ENCODE measurements at places on chromosomes 7 and 10.

GRCh38 chr10:17062955-17063484, 66.6 kb downstream of the CUBN start:
- peak; percentile 64 for DNase-seq

- DNase-seq, result no peak
Measured at GRCh38 chr10:46069771-46070463, 23.8 kb upstream of the MSMB start.

DNA sequence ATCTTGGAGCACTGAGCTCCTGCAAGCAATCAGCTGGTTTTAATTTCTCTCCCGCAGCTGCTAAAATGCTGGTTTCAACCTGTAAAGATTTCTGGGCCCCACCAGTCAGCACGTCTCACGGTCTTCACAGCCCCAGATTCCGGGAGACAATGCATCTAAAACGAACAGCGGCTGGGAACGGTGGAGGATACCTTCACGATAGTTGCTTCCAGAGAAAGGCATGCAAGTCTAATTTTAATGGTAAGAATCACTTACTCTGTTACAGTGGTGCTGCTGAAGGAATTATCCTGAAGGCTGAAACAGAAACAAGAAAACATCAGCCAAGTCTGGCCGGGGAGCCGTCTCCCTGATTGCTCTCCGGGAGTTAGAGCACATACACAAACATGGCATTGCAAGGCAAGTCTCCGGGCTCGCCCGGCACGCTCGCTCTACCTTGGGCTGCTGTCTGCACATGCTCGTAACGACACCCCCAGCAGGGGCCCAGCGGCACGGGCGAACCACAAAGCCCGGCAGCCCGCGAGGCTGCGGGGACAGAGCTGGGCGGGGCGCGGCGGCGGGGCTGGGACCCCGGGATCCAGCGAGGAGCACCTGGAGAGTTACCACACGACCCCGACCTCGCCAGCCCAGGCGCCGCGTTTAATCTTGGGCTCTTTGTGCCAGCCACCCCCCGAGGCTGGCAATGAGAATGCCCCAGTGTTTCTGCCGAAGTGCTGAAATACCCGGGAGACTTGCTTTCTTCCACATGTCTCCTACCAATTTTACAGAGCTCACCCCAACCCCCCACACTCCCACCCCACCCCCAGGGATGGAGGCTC, at the start of gene FAM13C:
FAM13C (minus strand) TSS at position 406 of the 815 bp plus-strand sequence; CDS start at position 317, 89 bp downstream.
- DNase-seq, result peak; percentile 31

DNA sequence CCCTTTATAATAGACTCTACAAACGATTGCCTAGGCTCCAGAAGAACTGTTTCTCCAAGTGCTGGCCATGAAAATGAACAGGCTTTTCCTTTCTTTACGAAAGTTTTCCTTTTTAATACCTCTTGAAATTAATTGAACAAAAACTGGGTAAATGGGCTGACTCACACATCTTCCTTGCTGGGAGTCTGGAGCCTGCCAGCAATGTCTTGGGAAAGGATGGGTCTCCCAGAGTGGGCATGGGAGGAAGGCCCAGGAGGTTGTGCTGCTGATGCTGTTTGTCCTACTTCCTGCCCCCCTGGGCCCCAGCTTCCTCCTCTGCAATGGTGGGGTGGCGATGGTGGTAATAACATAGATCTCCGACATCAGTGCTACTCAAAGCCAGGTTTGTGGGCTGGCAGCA, 174.1 kb downstream of the RPS24 start:
- no peak for DNase-seq

GRCh38 chr10:12382956-12383531, 33.7 kb downstream of the CAMK1D start:
- no peak for DNase-seq
